Stimulated activated CD4-positive, alpha-beta T cell treated with anti-CD3 and anti-CD28 coated beads, TNF-alpha, amount 100 ng/mL, for 4 hours (primary cell): ENCODE measurements at places on chromosomes 11 and 22.

DNA sequence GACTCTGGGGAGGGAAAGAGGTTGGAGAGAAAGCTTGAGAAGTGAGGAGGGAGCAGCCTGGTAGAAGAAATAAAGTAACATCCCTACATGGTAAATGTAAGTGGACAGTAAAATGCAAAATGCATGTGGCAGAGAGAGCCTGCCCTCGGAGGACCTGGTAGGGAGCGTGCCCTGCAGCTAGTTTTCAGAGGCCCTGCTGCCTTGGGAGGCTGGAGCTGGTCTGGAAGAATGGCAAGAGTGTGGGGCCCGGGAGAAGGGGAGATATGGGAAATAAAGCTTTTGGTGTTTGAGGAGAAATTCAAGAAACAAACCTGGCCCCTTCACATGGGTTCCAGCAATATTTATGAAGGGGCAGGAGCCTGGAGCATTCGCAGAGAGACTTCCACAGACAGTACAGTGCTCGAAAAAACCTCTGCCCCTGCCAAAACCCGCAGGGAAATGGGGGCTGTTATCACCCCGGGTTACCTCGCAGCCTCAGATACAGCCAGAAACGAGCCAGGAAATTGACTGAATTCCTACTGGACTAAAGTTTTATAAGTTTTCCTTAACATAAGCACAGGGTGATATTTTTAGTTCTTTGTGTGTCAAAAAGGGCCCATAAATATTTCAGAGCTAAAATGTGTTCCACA is 363.0 kb downstream of the TENM4 start:
- no peak for DNase-seq

DNA sequence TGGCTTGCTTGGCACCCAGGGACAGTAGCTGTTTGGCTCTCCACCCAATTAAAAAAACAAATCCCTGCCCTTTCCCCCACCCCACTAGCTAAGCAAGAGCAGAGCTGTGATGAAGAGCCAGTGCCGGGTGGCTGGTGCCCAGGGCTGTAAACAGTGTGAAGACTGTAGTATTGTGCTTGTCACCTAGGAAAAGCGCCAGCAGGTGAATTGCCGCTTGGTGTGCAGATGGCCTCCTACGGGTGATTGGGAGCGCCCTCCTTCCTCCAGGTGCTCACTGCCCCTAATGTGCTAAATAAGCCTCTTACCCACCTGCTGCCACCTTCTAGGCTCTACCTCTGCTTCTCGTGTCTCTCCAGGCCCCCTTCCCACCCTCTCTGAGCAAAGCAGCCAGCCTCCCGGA is 18.4 kb upstream of the RAPSN start:
- no peak for DNase-seq

GRCh38 chr22:19855504-19856409 is 1.1 kb upstream of the GNB1L start:
- DNase-seq: peak; percentile 28

DNA sequence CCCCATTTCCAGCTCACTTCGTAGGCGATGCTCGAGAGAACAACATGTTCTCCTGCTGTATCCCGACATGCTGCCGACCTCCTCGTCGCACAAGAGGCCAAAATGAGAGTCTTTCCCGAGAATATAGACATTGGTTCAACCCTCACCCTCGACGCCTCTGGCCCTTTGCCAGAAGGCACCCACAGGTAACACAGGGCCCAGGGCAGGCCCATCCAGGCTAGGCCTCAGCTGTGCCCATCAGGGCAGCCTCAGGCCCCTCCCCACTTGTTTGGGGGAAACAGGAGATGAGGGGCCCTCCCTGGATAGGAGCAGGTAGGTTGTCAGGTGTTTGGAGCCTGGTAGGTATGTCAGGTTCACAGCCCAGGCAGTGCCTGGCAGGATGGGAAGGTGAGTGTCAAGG is 2.7 kb upstream of the RGL4 start:
- DNase-seq: no peak

DNA sequence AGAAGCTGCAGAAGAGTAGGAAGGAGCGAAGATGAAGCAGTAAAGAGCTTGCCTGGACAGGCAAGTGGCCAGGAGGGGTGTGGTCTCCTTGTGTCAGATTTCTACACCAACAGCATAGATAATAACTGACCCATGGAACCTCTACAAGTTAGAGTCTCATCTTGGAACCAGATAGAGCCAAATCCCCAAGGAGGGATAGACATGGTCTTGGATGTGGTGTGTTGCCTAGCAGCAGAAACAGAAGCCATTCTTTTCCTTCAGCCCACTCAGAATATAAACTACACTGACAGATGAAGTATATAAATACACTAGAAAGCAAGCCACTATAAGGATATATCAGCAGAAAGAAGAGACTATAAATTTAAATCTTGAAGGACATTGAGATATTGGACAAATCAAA is 4.3 kb upstream of the CARD16 start:
- DNase-seq: no peak

DNA sequence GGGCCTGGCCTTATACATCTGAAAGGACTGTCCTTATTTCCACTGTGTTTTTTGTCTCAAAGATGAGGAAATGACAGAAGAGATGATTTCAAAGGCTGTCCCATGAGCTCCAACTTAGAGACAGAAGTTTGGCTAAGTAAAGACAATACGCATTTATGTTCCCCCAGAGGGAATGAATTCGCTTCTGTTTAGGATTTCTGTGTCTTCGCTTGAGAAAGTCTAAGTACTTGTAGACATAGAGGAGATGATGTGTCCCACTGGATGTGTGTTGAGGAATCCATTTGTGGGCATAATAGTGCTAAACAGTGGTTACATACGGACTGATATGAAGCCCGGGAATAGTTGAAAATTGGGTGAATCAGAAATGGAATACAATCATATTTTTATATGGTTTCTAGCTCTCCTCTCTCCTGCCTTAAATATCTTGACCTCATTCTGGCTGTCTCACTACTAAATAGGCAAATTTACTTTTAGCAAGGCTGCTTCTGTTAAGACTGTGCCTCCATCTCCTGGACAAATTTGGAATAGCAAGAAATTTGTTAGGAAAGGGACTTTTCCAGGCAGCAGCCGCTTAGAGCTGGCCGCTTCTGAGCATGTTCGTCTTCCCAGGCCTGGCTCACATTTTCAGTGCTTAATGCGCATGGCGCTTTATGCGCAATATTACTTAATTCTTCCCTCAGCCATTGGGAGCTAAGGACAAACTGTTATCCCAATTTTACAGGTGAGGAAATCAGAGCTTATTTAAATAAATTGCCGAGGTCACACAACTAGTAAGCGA is 1.9 kb upstream of the PEX26 start:
- no peak for DNase-seq

- DNase-seq: no peak
These were observed 2.5 kb downstream of the SELENOM start for GRCh38 chr22:31104869-31105268.

DNA sequence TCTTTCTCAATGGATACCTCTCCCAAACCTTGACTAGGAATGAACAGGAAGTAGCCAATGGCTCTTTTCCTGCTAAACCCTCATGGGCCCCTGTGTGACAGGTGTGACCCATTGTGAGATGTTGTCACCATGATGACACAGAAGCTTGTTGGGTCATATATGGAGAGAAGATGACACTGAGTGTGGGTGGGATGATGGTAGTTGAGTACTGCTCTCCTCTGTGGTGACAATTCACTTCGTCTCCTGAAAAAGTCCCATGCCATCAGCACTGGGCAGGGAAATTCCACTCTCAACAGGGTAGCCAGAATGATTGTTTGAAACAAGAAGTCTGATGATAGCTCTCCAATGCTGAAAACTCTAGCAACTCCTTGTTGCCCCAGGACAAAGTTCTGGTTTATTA is 94.0 kb upstream of the SEZ6L start:
- DNase-seq: no peak

DNA sequence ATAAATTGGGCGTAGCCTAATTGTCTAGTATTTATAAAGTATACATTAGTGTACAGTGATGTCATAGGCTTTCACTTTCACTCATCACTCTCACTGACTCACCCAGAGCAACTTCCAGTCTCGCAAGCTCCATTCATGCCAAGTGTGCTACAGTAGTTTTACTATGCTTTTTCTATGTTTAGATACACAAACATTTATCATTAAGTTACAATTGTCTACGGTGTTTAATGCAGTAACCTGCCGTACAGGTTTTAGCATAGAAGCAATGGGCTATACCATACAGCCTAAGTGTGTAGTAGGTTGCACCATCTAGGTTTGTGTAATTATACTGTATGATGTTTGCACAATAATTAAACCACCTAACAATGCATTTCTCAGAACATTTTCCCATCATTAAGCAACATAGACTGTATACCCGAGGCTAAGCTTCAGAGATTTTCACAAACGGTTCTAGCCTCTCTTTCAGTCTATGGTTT is 17.5 kb downstream of the OR9G1 start:
- DNase-seq: no peak

DNA sequence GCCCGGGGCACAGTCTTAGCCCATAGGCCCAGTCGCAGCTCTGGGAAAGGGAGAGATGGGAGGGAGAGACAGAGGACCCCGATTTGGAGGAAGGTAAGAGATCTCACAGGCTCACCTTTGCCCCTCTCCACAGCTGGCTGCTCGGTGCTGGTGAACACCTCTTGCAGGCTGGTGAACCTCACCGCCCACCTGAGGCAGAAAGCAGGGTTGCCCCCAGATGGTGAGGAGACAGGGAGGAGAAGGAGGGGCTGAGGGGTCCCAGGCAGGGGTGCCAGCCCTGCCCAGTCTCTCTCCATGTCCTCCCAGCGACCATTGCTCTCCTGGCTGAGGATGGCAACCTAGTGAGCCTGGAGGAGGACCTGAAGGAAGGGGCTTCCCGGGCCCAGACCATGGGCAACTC is 1.2 kb downstream of the C22orf15 start:
- no peak for DNase-seq

DNA sequence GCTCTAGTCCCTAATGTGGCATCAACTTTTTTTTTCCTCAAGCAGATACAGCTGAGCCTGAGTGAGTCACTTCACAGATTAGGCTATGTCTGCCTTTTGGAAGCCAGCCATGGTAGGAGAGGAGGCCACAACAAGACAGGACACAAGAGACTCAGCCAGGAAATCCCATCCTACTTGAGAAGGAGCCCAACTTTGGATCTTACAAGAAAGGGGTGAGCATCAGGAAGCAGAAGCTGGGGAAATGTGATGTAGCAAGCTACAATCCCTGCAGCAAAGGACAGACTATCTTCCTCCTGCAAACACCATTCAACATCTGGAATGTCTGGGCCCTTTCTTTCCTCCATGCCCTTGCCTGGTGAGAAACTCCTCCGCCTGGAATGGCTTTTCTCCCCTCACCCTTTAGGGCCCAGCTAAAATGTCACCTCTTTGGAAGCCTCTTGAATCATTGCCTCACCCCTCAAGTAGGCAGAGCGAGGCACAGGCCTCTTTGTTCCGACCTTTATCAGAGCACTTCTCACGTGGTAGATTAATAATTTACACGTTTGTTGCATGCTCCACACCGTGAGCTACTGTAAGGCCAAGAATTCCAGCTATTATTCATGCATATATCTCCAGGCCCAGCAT is 156.4 kb upstream of the PITPNB start:
- no peak for DNase-seq

GRCh38 chr11:98040061-98040808 is 980.5 kb upstream of the CNTN5 start:
- DNase-seq: no peak

DNA sequence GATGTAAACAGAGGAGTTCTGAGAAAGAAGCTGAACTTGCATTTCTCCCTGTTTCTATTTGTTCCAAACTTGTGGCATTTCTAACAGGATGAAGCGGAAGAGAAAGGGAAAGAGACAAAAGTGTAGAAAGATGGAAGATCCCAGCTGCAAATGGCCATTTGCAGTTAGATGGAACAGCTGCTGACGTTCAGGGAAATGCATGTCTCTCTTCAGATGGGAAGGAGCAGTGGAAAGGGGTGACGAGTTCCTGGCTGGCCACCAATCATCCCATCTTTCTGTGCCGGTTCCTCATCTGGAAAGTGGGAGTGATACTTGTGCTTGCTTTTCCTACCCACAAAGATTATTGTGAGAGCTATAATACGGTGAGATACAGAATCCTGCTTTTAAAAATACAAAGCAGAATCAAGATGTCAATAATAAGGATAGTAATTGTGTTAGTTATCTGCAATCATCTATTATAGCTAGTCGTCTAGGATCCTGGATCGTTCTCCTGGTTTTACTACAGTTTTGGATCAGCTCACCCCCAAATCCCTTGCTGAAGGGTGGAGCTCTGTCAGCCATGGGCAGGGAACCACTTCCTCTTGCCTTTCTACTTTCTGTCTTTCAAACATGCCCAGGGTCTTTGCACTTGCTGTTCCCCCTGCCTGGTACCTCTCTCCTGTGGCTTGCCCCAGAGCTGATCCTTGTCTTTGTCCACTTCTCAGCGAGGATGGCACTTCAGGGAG is 1.2 kb upstream of the TIMP3 start:
- no peak for DNase-seq

DNA sequence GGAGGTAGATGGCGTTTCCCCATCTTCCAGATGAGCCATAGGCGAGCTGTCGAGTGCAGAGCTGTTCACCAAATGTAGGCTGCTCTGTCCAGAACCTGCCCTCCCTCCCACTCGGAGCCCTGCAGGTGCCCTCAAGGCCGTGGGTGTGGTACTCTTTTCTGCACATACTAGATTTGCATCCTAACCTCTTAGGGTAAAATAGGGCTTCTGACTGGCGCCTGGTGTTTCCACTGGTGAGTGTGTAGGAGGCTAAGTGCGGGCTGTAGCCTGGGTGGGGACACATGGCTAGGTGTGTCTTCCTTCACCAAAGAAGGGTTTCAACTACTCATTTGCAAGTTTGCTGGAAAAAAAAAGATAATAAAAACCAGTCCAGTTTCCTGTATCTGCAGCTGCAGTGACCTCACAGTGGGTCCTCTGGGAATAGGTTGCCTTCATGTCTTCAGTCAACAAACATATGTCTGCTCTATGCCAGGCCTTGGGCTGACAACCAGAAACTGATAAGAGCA is 8.5 kb downstream of the BIK start:
- DNase-seq: no peak
